ENCODE measurements at places on chromosomes 2 and 18.

DNA sequence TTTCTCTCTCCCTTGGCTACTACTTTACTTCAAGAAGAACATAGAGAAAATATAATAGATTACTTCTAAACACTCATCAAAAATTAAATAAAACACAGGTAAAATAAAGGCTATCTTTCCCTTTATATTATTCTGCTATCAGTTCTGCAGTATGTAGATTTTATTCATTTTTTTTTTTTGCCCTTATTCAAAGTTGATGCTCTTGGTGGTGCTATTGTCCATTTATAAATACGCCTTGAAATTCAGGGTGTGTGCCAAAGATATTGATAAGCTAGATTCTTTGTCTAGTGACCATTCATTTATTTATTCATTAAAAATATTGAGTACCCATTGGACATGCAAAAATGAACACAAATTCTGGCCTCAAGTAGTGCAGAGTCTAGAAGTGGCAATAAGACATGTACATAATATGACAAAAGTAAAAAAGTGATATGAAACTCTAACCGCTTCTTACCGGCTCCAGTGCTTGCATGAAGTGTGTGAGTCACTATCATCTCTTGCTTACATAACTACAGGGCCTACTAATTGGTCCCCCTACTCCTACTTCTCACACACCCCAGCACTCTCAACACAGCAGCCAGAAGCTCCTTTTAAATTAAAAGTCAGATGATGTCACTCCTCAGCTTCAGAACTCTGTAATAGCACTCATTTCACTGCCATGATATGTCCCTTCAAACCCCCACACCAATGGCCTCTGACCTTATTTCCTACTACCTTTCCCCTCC, 208.3 kb upstream of the FANCL start:
- DNase-seq, result no peak

DNA sequence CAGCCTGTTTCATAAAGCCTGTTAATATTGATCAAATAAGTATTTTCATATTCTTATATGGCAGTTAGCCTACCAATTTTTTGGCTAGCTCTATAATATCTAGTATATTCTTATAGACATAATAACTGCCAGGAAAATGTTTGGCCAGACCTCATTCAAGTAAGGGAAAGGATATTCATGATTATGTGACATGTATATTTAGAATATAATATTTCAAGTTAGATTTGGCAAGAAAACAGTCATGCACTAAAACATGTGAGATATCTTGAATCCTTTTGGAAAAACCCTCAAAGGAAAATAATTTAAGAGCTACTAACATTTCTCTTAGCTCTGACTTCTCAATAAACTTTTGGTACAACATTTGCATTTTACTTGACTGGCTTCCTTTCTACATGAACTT, 694.1 kb downstream of the PLCL1 start:
- DNase-seq, result no peak

GRCh38 chr18:10051877-10052631, 138.2 kb downstream of the VAPA start:
- DNase-seq, result no peak

GRCh38 chr18:8260319-8260718, 348.9 kb upstream of the RAB12 start:
- DNase-seq, result no peak

DNA sequence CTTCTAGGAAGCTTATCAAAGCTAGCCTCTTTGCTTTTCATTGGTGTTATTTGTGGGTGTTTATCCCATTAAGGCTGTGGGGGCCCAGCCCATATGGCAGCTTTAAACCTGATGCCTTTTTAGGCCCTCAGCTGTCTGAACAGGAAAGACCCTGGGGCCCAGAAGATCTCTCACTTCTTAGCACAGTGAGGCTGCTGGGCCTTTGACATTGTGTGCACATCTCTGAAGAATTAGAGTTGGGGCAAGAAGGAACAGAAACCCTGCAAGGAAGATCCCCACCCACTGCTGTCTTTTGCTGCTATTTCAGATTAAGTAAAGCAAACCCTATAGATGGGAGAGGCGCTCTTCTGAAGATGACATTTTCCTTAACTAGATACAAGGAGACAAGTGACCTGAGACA, 250.0 kb downstream of the SMAD2 start:
- no peak for DNase-seq

All from stimulated activated CD4-positive, alpha-beta T cell treated with anti-CD3 and anti-CD28 coated beads, Interleukin-15, amount 100 ng/mL, for 48 hours (primary cell).